Adrenal gland (tissue), 19 donors: ENCODE measurements at places on chromosomes 6 and 20.

DNA sequence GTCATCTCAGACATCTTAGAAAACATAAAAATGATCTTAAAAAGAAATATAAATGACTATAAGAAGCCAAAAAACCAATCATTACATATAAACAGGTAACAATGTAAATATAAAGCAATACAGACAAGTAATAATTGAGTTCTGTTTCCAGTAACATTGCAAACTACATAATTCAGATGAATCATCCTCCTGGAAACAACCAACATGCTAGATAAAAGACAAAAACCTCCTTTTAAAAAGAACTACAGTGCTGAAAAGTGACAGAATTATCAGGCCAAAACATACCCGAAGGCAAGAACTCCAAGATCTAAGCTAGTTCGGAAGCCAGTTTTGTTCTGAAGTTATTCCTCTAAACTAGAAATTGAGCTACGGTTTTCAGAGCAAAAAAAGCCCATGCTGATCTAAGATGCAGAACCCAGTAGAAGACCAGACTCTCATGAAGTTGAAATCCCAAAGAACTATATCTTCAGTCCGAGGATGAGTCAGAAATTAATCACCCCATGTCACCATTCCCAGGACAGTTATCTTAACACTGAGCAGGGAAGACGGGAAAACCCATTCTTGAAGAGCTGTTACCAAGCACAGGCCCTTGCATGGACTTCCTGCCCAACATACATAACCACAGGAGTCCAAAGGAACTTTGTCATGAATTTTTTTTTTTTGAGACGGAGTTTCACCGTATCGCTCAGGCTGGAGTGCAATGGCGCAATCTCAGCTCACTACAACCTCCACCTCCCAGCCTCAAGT is 9.8 kb downstream of the PGM3 start:
- H3K4me1 ChIP-seq, result no peaks in the 10 kb centered on the region
- peak; percentile 29 for DNase-seq
- H3K27ac ChIP-seq, result peak overlapping the region; percentile 57
- H3K4me3 ChIP-seq, result no peak overlapping the region

- H3K36me3 ChIP-seq, result no peaks in the 10 kb centered on the region
- no peak overlapping the region for H3K27ac ChIP-seq
Measured at GRCh38 chr20:6502219-6502618, 265.3 kb upstream of the BMP2 start.

DNA sequence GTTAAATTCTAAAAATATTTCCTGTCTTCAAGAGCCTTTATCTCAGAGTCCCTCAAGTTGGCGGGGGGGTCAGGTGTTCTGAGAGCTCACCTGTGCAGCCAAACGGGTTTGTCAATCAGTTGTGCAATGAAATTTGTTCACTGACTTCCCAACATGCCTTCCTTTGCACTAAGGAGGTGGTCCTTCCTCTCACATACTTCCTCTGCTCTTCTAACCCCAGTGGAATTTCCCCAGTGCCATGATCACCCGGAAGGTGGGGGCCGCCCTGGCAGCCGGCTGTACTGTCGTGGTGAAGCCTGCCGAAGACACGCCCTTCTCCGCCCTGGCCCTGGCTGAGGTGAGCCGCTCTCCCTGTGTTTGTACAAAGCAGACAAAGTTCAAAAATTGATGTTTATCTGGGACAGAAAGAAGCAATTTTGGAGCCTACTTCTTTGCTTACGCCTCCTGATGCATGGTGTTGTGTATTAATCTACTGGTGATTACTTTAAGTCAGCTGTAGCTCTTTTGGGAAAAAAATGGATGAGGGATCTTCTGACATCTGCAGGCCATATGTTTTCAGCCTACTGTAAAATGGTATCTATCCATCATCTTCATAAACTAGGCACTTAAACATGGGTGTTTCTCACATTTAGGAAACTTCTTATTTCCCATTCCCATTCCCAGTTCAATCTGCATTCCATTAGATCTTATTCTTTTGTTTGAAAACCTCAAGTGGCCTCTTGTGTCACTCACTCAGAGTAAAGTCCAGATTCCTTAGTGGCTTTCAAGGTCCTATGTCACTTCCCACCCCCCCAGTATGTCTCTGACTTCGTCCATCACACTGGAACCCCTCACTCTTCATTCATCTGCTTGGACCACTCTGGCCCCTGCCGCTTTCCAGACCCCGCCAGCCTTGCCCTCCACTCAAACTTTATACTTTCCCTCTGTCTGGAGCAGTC is 10.1 kb downstream of the ALDH5A1 start:
- no peak for DNase-seq
- H3K36me3 ChIP-seq, result no peaks in the 10 kb centered on the region
- no peaks in the 10 kb centered on the region for H3K4me1 ChIP-seq

GRCh38 chr6:154209555-154209954 is 147.0 kb downstream of the IPCEF1 start:
- DNase-seq, result no peak
- no peaks in the 10 kb centered on the region for H3K27me3 ChIP-seq
- no peaks in the 10 kb centered on the region for H3K4me1 ChIP-seq
